Right atrium auricular region (tissue), 2 donors: ENCODE measurements at places on chromosomes 1 and 21.

DNA sequence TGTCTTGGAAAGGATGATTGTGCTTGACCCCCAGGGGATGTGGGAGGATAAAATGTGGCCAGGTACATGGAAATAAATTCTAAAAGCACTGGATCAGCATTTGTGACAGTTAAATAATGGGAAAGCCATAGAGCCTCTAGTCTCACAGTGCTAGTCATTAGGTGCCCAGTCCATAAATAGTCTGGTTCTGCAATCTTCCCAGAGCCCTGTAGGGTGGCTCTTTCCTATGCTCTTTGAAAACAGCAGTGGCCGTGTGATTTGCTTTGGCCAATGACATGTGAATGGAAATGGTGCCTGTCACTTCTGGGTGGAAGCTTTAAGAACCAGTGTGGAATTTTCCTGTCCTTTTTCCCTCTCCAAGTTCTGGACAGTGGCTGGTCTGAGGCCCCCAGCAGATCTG lies 113.2 kb downstream of the TRABD2B start:
- DNase-seq: no peak

DNA sequence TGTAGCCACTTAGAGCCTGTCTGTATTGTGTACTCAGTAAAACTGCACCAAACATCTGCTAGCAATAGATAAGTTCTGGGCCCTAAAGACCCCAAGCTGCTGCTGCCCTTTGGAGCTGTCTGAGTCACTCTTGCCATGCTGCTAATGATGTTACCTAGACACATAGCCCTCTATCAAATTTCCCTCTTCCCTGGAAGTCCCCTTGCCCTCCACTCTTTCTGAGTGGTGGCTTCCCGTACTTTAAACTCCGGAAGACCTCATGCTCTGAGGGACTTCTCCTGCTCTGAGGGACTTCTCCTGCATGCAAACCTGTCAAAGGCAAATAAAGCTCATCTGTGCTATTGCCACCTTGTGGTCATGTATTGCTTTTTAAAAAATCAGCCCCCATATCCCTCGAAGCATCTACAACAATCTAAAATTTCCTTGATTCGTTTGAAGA lies 34.0 kb downstream of the FH start:
- no peak for DNase-seq

DNA sequence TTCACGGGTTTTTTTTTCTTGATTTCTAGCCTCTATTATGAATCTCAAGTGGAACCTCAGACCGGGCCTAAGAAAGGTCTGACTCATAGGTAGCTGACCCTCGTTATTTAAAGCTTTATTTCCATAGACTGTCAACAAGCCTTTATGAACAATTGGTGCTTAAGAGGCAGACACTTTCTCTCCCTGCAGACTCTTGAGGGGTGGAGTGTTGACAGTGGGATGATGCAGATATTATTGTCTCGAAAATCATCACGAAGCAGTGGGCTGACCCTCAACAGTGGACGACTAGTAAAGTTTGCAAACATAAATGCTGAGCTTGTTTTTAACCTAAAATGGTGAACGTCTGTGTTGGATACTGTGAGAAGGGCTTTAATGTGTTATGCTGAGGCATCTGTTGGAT lies 1.8 kb downstream of the SFT2D2 start:
- no peak for DNase-seq

DNA sequence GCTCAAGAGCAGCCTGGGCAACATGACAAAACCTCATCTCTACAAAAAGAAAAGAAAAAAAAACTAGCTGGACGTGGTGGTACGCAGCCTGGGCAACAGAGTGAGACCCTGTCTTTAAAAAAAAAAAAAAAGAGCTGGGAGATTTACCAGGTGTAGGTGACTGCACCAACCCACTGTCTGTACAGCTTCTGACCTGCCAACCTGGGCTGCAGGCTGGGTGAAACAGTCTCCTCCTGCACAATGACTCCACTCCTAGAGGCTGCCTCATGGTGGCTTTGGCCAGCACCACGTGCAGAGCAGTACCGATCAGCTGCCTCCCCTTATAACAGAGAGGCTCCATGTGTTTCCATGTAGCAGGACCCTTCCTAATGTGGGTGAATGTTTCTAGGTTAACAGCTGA lies 3.7 kb downstream of the MRTO4 start:
- DNase-seq: no peak

GRCh38 chr1:42639116-42639515 lies 19.1 kb upstream of the PPIH start:
- no peak for DNase-seq

- no peak for DNase-seq
Observed at GRCh38 chr1:153341431-153341934, 7.2 kb downstream of the PGLYRP4 start.

DNA sequence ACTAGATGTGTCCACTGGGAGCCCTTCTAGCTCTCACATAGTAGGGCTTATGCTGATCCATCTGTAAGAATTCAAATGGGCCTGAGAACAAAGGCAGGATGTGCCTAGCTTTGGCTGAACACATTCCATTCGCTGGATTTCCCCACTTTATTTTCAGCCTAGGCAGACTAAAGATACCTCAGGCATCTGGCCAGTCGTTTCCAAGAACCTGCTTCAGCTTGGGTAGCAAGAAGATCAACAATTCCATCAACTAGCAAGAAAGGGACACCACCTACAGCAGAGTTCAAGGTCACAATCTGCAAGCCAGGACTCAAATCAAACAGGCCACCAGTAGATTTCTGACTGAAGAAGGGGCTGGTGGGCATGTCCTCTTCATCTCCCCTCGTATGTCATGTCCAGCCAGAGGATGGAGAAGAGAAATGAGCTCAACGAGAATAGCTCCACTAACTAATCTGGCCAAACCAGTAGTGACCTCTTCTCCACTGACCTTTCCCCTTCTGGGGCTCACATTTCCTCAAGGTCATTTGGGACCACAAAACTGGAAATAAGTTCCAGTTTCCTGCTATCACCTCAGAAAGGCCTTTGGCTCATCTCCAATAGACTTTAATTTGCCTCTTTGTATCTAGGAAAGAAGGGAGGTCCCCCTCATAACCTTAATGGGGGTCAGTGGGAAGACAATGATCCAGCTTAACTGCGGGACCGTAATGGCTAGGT lies 14.2 kb downstream of the TXNIP start:
- DNase-seq: no peak

GRCh38 chr21:20311234-20311787 lies 686.9 kb upstream of the NCAM2 start:
- no peak for DNase-seq

DNA sequence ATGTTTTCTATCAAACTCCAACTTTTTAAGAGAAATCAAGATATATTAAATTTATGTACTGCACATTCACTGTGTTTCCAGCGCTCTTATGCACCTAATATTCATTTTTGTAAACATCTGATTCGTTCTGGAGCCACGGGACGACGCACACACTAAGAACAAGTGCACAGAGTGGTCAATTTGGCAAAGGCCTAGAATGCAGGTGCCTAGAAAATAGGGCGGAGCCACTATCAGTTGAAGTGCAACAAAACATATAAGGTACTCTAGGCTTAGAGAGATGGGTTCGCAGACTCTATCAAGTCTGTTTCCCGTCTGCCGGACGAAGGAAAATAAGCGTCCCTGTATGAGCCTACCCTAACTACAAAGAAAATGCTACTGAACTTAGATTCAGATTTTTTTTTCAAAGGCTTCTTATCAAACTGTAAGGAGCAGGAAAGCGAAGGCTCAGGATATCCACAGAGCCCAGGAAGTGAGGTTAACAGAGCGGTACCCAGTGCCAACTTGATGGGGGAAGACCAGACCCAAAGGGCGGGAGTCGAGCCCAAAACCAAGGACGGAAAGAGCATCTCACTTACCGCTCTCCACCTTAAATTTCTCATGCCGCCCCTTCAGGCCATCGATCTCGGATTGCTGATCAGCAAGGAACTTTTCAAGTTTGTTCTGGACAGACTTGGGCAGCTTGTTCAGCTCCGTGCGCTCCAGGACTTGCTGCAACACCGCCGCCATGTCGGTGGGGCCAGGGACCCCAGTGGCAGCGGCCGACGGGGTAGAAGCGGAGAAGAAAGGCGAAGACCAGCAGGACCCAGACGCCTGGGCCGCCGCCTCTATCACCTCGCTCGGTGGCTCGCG lies 526 bp downstream of the TPR start:
- DNase-seq: no peak

GRCh38 chr21:14353726-14354125 lies 29.2 kb downstream of the HSPA13 start:
- DNase-seq: no peak

DNA sequence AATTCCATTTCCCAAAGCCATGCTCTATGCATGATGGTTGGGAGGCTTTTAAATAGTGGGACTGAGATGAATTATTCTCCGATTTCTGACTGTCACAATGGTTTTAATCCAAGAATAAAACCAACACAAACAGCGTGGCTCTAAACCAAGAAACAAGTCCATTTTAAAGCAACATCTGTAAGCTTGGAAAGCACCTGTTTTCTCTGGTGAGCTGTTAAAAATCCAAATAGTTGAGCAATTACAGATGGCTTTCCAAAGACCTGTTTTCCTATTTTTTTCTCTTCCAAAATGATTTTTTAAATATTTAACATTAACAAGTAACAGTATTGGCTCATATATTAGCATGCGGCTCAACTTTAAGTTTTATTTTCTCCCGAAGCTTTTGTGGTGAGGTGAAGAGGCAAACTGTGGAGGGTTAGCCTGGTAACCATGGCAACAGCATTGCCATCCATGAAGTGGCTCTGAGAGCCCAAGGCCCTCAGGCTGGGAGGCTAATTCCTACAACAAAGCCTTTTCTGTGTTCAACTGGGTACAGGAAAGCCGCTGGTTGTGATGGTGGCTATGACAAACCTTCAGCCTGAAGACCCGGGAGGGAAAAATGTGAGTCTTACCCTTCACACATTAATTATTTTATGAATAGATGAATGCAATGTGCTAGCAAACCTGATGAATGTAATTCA lies 56.7 kb upstream of the B3GALT5 start:
- no peak for DNase-seq

DNA sequence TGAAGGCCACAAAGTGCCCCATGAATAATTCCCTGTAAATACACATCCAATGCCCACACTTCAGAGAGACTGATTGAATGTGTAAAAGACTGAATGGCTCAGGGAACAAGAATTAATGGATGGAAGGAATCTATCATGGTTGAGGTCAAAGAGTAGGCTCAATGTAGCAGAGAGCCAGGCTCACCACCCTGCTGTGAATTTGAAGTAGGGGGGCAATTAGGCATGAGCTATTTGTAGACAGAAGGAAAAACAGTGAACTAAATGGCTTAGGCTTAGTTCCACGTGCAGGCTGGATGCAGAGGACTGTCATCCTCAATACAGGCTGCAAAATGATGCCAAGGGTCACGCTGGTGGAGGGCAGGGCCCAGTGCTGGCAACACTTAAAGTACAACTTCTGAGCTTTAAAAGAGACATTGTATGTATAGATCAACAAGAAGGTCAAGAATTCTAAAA lies 22.9 kb upstream of the IGSF3 start:
- DNase-seq: no peak

DNA sequence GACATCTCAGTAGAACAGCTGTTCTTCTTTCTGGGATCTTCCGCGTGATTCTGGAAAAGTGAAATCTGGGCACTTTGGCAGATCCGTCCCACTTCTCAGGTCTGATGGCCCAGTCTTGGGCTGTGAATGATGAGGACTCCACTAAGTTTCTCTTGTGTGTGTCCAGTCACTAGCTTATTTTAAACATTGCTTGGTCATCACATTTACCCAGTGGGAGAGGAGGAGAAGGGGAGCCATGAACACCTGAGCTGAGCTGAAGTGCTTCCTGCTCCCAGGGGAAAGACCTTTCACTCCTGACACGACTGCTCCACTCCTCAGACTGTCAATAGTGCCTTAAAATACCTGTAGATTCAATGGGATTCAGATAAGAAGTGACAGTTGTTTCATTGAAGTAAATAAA lies 101.9 kb upstream of the SLC35F3 start:
- no peak for DNase-seq

- no peak for DNase-seq
Observed at GRCh38 chr21:44053567-44053966, 41.5 kb downstream of the TRAPPC10 start.

DNA sequence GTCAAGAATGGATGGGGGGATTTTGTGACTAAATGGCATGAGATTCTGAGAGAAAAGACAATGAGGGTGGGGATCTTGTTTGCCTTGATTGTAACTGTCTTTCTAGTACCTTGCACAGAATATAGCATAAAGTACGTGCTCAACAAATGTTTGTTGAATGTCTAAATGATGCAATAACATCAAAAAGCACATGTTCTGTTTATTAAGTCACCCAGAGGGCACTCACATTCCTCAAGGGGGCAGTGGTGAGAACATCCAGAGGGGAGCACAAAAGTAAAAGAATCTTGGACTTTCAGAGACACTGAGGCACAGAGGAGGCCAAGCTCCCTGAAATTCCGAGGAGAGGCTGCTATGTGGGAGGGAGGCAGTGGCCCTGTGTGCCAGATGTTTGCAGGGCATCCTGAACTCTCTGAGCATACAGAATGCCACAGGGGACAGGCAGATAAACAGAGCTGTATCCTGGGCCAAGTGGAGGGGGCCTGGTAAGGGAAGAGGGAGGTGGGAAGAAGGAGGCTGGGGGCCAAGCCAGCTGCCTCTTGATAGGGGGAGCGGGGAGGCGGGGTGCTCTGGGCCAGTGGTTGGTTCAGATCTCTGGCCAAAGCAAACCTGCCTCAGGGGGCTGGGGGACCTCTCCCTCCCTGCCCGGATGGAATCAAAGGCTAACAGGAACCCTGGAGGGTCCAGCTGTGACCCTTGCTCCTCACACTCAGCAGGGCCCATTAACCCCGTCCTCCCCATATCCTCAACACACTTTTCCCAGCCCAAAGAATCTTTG lies 6.5 kb upstream of the ATP1A2 start:
- DNase-seq: no peak

DNA sequence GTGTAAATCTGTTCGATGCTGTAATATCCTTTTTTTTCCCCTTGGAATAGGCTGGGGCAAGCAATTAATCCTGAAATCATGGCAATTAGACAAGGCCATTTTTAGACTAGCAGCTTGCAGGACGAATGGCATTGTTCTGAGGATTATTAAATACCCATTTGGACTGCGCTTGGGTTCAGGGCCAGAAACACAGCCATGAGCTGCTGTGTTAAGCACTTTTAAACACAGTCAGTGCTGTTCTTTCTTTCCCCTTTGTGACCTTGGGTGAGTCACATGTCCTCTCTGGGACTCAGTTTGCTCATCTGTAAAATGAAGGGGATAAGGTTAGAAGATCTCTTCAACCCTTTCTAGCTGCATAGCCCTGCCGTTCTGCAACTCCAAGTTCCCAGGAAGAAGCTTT lies 58.6 kb upstream of the C8B start:
- no peak for DNase-seq

GRCh38 chr1:109937738-109938137 lies 27.1 kb downstream of the CSF1 start:
- no peak for DNase-seq
